ENCODE measurements at places on chromosomes 2 and 18.
A peak's percentile ranks its signal among the peaks of the same experiment; 100 is the strongest.

- no peak for DNase-seq
Observed at GRCh38 chr2:230330725-230331124, 3.7 kb downstream of the SP140L start.

GRCh38 chr2:71502941-71503738, 49.8 kb downstream of the DYSF start:
- DNase-seq: no peak

DNA sequence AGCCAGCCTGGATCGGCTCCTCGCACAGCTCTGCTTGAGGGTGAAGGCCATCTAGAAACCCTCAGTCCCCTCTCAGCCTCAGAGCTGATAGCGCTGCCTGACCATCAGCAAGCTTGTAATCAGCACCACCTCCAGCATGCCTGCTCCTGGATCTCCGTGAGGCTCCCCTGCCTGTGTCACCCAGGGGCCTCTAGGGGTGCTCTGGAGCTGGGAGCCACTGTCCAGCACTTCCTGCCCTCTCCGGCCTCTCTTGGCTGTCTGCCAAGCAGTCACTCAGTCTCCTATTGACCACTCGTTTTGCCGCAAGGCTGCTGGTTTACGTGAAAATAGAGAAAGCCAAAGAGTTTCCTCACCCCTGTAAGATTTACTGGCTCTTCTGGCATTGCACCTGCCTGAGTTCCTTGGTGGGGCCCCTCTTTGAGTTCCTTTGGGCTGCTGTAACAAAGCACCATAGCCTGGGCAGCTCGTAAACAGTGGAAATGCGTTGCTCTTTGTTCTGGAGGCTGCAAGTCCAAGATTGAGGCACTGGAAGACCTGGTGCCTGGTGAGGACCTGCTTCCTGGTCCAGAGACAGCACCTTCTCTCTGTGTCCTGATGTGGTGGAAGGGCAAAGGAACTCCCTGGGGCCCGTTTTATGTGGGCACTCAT, 17.9 kb downstream of the CAPN10 start:
- DNase-seq: no peak

DNA sequence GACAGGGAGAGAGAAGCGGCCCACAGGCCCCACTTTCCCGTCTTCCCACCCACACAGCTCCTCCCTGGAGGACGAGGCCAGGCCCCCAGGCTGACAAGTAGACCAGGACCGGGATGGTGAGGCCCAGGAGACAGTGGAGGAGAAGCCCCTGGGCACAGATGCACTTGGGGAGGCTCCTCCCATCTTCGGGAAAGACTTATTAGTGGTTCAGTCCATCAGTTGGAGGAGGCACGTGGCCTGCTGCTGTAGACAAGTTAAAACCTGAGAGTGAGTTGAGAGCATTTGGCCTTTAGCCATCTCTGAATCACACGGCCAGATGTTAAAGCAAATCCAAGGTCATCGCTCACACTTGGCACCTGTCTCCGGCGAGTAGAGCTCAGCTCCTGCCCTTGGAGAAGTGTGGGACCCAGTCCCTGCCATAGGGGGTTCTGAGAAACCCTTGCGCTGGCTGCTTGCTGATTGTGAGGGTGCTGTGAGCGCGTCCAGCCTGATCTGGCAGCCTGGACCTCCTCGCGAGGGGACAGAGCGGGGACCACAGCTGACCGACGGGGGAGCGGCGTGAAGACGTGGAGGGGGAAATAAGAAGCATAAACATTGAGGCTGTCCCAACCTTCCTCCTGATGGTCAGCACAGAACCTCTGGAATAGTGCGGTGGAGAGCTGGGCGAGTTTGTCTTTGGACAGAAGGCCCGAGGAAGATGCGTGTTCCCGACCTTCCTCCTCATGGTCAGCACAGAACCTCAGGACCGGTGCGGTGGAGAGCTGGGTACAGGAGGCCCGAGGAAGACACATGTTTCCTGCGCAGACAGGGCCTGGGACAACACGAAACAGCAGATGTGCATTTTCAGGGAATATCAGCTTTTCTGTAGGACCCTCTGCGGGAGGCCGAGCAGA, 24.7 kb upstream of the ALLC start:
- peak; percentile 84 for DNase-seq

GRCh38 chr2:20224716-20225293, at the start of gene SDC1:
Gene SDC1 (minus strand): TSS chr2:20225130. CDS start chr2:20224867, 263 bp downstream.
- peak; percentile 56 for DNase-seq

DNA sequence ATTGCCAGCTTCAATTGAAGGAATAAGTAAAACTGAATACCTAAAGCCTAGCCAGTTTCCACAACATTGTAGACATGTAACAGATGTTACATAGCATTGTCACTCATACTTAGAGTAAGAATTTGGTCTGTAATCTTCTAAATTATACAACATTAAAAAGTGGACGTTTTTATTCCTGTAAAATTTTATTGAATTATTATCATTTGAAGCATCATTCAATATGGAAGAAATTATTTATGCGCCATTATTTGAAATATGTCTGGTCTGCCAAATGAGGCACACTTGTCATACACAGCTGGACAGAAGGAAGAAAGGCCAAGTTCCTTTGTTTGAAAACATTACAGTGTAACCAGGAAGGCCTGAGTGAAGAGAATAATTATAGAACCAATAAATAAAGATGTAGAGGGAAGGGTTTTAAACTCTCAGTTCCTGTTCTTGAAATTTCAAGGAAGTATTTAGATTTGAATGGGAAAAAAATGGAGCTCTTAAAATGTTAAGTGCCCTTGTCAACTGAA, 575.5 kb downstream of the LRRTM4 start:
- DNase-seq: peak; percentile 97

DNA sequence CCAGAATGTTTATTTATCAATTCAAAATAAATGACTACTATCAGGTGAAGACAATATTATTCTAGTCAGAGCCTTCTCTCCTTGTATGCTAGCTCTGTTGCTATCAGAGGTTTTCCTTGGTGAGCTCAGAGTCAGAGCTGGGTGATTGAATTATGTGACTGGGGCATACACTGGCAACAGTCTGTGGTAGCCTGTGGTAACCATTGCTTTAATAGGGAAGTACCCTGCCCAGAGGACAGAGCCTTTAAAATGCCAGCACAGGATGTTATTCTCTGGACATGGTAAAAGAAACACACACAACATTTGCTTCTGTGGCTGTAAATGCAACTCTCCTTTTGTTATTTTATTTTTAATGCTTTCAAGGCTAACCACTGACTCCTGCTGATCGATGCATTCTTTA, 124.7 kb downstream of the PPP1R1C start:
- DNase-seq: no peak

- no peak for DNase-seq
Observed at GRCh38 chr2:42098571-42099437, 51.0 kb downstream of the PKDCC start.

GRCh38 chr2:156132130-156132529, 200.4 kb downstream of the NR4A2 start:
- no peak for DNase-seq

- no peak for DNase-seq
Observed at GRCh38 chr2:21657445-21657844, 533.7 kb downstream of the TDRD15 start.

DNA sequence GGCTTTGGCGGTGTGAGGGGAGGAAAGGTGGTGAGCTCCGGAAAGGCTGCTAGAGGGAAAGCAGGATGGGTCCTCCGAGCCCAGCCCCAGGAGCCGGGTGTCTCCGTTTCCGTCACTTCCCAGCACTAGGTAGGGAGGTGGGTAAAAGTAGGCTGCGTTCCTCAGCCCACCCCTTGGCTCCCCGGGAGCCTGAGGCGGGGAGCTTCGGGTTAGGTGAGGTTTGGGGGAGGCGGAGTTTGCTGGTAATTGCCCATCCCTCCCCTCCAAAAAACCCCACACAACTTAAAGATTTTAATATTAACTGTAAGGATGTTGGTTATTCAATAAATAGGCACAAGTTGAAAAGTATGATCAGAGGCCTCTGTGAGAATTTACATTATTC, 552 bp upstream of the ATF2 start:
- no peak for DNase-seq

DNA sequence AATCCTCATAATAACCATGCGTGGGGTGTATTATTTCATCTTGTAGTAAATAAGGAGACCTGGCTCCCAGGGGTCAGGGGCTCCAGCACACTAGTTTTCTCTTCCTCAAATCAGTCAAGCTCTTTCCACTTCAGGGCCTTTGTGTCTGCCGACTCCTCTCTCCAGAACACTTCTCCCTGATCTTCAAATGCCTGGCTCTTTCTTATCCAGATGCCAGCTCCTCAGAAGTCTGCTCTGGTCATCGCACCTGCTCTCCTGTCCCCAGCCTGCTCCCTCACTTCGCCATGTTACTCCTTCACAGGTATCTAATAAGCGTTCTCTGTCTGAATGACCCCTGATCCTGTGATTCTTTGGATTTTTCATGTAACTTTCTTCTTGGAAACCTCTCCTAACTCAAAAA, 62.0 kb downstream of the GYPC start:
- no peak for DNase-seq

GRCh38 chr2:186751790-186752189, 57.9 kb downstream of the FAM171B start:
- DNase-seq: no peak

GRCh38 chr2:196427986-196428634, 211.4 kb upstream of the CCDC150 start:
- peak; percentile 36 for DNase-seq

DNA sequence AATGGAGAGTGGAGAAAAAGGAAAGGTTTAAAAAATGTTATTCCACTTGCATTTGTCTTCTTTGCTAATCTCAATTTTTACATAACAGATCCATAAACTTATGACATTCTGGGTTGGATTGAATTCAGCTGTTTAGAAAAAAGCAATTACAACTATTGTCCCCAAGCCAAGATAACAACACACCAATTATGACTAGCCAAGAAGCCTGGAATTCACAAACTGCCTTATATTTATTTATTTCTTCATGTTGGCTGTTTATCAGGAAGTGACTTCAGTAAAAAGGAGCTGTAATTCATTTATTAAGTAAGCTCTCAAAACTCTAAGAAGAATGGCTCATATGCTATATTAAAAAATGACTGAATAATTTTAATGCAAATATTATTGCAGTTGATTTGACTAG, 137.4 kb downstream of the CALCRL start:
- no peak for DNase-seq

GRCh38 chr2:51723691-51724090, 691.8 kb upstream of the NRXN1 start:
- DNase-seq: no peak

DNA sequence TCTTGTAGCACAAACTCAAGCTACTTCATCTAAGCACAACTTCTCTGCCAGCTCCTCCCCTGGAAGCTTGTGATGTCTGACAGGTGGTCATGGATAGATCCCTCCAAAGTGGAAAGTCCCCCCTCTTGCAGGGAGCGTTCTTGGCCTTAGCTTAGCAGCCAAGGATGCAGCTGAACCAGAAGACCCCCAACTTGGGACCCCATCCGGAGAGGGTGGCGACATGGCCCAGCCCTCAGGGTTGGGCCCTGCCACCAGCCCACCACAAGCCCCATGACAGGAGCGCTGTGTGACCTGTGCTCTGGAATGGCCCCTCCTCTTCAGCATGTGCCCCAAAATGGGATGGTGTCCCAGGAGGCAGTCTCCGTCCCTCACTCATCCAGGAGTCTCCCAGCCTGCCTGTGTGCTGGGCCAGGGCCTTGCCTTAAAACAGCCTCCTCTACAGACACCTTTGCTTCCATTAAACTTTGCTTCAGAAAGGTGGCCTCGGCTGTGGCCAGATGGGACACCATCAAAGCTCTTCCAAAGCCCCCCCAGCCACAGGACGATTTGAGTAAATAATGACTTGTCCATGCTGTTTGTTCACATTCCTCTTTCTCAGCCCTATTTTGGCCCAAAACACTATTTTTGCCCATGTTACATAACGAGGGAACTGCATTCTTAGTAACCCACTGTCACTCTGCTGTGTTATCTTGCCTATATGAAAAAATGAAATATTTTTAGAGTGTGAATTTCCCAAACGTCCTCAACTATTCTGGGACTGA, 122.1 kb downstream of the RAB3GAP1 start:
- no peak for DNase-seq

DNA sequence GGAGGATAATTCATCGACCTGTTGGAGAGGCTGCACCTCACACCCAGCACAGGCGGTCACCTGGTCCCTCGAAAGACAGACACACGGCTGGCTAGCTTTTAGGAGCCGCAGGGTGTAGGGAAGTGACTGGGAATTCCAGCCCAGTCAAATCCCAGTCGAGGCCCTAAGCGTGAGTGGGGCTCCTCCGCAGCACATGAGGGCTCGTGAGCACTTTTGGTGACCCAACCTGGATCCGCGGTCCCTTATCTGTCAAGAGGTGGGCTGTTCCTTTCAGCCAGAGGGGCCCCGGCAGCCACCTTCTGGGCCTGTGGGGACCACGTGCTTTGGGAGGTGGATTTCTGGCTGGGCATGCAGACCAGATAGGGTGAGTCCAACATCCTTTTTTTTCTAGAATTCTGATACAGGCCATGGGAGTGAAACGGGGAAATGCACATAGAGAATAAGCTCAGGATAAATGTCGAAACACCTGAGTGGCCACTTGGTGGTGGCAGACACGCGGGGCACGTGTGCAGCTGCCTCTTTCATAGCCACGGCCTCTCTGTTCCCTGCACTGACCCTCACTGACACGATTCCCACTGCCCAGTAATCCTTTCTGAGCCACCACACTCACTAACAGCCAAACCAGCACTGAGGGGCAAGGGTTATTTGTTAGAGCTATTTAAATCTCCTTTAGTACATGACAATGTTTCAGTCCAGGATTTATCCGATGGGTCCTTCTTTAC, 148.4 kb upstream of the PXDN start:
- no peak for DNase-seq

DNA sequence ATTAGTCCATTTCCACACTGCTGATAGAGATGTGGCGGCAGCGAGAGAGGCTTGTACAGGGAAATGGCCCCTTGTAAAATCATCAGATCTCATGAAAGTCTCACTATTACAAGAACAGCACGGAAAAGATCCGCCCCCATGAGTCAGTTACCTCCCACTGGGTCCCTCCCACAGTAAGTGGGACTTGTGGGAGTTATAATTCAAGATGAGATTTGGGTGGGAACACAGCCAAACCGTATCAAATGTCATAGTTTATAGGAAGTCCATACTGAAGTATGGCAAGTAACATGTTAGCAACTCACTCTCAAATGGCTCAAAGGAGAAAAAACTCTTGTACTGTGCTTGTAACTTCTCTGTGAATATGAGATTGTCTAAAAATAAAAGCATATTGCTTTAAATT, 56.1 kb downstream of the FARP2 start:
- DNase-seq: peak; percentile 17

GRCh38 chr2:45636008-45636407, 15.5 kb upstream of the PRKCE start:
- DNase-seq: no peak

GRCh38 chr2:221680548-221680947, 108.4 kb upstream of the EPHA4 start:
- no peak for DNase-seq
